ENCODE measurements at places on chromosomes 11 and 22.

GRCh38 chr11:19952116-19952605, 208.1 kb downstream of the DBX1 start:
- no peak for DNase-seq

GRCh38 chr11:14454861-14455632, 44.6 kb downstream of the COPB1 start:
- no peak for DNase-seq

GRCh38 chr11:2389377-2390026, 11.0 kb upstream of the TSSC4 start:
- no peak for DNase-seq

GRCh38 chr22:24325105-24325757, 54.6 kb downstream of the SPECC1L start:
- no peak for DNase-seq

DNA sequence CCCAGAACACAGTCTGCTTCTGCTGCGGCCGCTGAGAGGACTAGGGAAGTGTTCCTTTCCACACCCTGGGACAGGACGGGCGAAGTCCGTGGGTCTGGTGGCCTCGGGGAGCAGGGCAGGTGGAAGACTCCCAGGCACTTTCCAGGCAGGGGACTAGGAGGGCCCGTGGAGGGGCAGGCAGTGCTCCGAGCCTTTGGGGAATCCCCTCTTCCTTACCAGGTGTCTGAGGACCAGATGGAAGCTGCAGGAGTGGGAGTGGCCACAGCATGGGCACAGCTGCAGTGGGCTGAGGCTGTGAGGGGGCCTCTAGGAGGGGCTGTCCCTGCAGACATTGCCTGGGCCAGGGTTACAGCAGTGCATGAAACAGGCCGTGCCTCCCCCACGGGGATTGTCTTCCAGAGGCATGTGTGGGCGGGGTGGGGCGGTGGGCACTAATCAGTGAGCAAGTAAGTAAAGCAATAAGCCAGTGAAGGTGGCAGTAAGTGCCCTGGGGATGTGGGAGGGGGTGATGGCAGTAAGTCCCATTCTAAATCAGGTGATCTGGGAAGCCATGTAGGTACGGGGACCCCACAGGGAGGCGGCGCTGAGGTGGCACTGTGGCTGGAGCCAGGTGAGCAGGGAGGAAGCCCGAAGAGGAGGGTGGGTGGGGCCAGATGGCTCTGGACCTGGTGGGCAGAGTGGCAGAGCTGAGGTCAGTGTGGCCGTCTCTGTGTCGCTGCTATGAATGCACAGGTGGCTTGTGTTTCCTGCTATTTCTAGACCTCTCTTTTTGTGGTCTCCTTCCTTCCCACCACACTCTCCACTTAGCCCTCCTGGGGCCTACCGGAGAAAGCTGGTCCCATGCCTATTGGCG, 66.4 kb downstream of the CTTN start:
- no peak for DNase-seq

DNA sequence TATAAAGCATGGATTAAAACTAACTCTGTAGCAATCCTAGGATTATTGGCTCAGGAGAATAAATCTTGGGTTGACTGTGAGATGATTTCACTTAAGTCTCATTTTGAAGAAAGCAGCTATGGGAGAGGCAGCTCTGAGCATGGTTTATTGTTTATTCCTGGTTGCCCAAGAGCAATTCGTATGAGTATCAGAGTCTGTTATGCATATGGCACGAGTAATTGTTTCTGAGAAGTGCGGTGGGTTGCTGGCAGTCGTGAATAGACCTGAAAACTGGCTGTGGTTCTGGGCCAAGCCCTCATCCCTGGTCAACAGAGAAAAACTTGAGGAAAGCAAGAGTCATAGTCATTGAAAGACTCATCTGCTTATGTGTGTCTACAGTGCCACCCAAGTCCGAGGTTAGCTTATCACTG, 26.8 kb downstream of the DIXDC1 start:
- no peak for DNase-seq

DNA sequence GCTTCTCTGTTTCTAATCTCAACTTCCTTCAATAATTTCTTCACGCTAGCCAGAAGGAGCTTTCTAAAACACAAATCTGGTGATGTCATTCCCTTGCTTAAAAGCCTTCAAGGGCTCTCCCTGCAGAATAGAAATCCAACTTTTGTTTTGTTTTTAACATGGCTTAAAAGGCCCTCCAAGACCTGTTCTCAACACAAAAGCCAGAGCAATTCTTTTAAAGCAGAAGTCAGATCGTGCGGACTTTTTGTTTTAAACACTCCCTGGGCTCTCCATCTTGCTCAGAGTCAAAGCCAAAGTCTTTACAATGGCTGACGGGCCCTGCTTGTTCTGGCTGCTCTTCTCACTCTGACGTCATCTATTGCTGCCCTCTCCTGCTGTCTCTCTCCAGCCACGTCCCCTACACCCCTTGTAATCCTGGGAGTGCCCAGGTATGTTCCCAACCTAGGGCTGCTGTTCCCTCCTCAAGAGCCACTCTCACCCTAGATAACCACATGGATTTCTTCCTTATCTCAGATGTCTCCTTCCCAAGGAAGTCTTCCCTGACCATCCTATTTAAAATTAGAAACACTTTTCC, 22.5 kb downstream of the TECTA start:
- DNase-seq: no peak

DNA sequence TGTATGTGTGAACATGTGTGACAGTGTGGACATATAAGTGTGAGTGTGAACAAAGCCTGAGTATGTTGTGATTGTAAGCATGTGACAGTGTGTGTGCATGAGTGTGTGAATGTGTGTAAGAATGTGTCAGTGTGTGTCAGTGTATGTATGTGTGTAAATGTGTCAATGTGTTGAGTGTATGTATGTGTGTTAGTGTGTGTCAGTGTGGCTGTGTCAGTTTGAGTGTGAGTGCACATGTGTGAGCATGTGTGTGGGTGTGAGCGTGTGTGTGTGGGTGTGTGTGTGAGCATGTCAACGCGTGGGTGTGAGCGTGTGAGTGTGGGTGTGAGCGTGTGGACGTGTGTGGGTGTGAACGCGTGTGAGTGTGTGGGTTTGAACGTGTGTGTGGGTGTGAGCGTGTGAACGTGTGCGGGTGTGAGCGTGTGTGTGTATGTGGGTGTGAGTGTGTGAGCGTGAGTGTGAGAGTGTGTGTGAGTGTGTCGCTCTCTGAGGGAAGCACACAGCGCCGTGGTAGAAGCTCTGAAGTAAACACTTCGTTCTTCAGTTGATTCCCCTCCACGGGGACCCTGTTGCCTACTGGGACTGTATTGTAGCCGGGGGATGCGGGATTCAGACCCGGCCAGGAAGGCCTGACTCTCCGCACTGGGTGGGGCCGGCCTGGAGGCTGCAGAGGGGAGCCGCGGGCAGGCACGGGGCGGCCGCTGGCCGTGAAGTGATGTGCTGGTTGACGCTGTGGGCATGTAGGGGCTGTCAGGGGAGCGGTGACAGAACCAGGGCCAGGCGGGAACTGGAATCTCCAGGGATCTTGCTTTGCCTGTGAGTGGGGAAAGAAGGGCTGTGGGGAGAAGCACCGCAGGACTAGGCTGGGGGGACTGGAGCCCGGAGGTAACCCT, 21.1 kb downstream of the RPS6KA4 start:
- DNase-seq: no peak

DNA sequence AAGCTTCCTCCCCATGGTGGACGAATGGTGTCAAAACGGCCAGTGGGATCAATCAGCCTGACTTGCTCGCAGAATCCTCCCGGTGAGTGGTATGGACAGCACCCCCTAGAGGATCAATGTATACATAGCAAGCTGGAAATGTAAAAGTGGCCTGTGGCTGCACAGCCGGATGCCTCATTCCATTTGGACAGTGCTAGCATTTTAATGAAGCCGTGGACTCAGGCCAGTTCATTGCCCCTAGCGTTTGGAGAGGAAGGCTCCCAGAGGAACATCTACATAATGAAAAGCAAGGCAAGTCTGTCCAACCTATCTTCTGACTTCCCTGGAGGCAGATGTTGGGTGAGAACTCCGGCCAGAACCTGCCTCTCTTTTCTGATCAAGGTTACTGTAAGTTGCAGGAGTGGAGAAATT, 942.3 kb downstream of the NTM start:
- DNase-seq: no peak

- DNase-seq: no peak
Measured at GRCh38 chr11:28976801-28977145, 868.6 kb downstream of the METTL15 start.

DNA sequence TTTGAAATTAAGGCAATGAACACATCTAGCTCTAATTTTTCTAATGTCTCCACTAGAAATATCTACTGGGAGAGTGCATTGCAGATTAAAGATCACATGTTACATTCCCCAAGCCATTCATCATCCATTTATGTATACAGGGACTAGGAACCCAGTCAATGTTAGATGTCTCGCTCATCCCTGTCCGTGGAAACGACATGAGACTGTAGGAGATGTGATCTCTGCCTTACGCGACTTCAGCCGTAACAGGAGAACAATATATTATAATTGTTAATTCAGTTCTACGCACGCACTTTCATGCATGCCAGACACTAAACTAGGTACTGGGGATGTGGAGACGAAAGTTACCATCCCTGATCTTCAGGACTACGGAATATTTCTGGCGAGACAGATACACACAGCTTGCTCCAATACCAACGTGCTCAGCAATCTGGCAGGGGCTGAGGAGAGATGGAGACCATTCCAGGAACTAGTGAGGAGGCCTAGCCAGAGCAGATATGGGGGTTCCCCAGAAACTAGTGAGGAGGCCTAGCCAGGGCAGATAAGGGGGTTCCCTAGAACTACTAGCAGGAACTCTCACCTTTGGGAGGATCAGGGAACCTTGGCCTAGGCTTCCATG, 706 bp downstream of the DCPS start:
- DNase-seq: no peak

DNA sequence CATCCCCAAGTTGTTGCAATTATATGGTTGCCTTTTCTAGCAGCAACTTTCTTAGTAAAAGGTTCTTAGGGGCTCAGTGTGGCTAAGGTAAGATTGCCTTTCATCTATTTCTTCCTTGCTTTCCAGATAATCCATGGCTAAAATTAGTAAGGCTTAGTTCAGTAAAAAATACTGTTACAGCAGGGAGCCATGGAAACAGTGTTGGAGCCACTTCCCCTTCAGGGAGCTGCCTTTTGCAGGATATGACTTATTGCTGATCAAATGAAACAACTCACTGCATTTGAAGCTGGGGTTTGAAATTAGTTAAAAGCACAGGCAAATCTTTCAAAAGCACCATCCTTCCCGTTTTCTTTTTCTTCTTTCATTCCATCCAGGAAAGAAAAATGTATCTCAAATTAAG, 184.3 kb downstream of the C11orf87 start:
- no peak for DNase-seq

- DNase-seq: no peak
Measured at GRCh38 chr11:106463796-106464201, 386.3 kb downstream of the AASDHPPT start.

DNA sequence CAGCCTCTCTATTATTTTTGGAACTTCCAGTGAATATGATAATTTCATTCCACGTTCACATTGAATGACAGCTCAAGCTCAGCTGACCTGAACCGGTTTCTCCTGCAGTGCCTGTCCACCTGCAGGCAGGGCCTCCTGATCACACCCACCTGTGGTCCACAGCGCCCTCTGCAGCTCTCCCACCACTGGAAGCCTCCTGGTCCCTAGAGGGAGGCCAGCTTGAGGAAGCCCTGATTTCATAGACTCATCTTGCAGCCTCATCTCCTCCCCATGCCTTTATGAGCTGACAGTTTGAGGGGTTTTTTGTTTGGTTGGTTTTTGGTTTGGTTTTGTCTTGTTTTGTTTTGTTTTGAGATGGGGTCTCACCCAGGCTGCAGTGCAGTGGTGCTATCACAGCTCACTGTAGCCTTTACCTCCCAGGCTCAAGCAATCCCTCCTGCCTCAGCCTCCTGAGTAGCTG, 29.9 kb upstream of the MALAT1 start:
- DNase-seq: no peak

- no peak for DNase-seq
Measured at GRCh38 chr11:134536677-134537076, 124.6 kb upstream of the B3GAT1 start.

GRCh38 chr11:122074022-122074421, 42.0 kb downstream of the BLID start:
- no peak for DNase-seq

- no peak for DNase-seq
Measured at GRCh38 chr11:81070948-81071347, 1630.1 kb upstream of the TENM4 start.

DNA sequence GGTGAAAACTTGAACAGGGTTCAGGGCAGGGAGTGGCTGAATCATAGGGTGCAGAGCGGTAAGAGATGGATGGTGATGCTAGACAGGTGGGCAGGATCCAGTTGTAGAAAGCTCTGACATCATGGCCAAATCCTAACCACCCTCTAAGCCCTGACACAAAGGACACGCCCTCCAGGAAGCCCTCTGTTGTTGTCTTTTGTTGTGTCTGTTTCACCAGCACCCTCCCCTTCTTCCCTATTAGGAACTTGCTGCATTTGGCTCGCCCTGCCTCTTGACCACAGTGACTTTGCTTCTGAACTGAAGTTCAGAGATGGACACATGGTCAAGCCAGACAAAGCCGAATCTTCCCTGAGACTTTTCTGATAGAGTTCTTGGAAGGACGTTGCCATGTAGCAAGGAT, 14.2 kb upstream of the APOL6 start:
- no peak for DNase-seq

DNA sequence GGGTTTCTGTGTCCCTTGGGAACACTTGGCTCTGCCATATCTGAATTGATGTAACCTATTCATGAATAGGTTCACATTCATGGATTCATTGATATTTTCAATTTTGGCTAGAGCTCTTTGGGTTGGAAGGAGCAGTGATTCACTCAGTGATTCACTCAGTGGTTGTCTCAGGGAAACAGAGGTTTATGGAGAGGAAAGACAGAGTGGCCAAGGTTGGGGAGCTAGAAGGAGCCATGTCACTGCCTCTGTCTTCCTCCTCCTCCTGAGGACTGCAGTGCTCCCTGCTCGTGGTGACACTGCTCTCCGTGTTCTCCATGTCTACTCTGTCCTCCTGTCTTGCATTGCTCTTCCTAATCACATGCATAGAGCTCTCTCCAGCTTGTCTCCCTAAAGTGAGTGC, 17.4 kb downstream of the CEP164 start:
- no peak for DNase-seq

DNA sequence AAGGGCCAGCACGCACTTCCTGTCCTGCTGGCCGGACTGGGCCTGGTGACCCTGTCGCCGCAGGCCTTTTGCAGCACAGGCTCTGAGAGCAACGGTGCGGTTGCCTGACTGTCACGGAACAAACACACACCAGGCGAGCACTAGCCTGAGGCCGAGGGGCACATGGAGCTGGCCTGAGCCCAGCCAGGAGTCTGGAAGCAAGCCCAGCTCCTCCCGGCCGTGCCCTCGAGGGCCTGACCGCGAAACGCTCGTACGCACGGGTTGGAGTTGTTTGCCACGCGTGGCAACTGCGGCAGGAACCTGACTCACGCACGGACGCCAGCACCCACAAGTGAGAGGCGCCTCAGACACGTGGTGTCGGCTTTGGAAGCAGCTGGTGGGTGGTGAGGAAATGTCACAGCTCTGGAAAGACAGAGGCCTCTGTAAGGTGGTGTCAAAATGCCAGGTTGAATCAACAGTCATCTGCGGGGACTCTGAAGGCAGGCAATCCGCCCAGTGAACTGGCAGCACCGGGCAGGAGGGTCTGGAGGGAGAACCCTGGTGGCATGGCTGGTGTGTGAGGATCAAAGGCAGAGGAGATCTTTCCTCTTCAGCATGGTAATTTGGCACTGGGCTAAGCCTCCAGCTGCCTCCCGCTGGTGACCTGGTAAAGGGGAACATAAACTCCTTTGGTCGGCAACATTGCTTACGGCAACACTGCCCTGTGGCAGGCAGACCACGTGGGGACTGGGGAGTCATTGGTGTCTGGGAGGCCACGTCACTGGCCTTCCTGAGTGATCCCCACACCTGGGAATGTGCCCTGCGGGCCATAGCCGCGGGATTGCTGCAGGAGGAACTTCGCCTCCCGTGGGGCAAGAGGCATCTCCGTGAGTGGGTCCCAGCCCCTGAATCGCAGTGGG, 15.3 kb upstream of the IL17REL start:
- DNase-seq: no peak
